Posterior vena cava (tissue), 2 donors: ENCODE measurements at places on chromosomes 5 and 9. TPM values are rescaled to one million over a fixed set of nuclear protein-coding genes. Genes with fewer than 3 reads are reported as not detected.

ACO1 gene
- 35.7 TPM for total RNA-seq

KCNMB1 gene
- total RNA-seq = 61.6 TPM

EIF4E1B gene
- total RNA-seq = not detected

- no peak for DNase-seq
Measured at GRCh38 chr5:55220433-55221185, 6.5 kb downstream of the MCIDAS start.

DNA sequence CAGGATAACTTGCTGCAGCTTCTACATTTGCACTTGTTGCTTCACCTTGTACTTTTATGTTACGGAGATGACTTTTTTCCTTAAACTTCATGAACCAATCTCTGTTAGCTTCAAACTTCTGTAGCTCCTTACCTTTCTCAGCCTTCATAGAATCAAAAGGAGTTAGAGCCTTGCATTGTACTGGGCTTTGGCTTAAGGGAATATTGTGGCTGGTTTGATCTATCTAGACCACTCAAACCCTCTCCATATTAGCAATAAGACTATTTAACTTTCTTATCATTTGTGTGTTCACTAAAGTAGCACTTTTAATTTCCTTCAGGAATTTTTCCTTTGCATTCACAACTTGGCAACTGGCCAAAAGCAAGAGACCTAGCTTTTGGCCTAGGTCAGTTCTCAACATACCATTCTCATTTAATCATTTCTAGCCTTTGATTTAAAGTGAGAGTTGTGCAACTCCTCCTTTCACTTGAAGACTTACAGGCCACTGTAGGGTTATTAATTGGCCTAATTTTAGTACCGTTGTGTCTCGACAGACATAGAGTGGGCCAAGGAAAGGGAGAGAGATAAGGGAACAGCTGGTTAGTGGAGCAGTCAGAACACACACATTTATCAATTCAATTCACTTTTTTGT is 63.7 kb downstream of the SHOC1 start:
- no peak for DNase-seq

GRCh38 chr5:174323878-174324281 is 278.4 kb downstream of the NSG2 start:
- peak; percentile 43 for DNase-seq

UNC5A gene
- total RNA-seq = 0.74 TPM

CDH9 gene
- not detected for total RNA-seq

GRCh38 chr9:89996773-89997172 is 392.0 kb downstream of the GADD45G start:
- no peak for DNase-seq

CBY3 gene
- total RNA-seq = not detected

GRCh38 chr9:133528001-133528875 is 3.5 kb upstream of the MYMK start:
- DNase-seq = no peak

- DNase-seq = no peak
Measured at GRCh38 chr5:172805736-172806255, 28.3 kb upstream of the ERGIC1 start.

SGCD gene
- total RNA-seq = 56.3 TPM

MEGF10 gene
- total RNA-seq = 0.29 TPM

DOCK8 gene
- 20.6 TPM for total RNA-seq

DNA sequence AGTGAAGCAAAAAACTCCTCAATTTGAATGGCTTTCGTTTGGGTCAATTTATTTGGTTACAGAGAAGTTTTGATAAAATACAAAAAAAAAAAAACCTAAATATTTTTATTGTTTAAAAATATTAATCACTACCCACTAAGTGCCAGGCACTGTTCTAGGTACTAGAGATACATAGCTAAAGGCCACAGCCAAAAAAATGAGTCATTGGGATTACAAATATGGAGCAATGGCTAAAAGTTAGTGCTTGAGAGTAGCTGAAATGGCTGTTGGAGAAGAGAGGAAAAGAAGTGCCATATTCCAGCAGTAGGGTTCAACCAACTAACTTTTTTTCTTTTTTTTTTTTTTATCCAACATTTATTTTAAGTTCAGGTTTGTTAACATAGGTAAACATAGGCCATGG is 130.1 kb upstream of the PTGER4 start:
- no peak for DNase-seq

GRCh38 chr9:120714846-120715388 is 647 bp upstream of the MEGF9 start:
- DNase-seq = no peak

PFN3 gene
- total RNA-seq = not detected

- DNase-seq = no peak
Measured at GRCh38 chr5:154273028-154273617, 82.6 kb downstream of the GALNT10 start.

DNA sequence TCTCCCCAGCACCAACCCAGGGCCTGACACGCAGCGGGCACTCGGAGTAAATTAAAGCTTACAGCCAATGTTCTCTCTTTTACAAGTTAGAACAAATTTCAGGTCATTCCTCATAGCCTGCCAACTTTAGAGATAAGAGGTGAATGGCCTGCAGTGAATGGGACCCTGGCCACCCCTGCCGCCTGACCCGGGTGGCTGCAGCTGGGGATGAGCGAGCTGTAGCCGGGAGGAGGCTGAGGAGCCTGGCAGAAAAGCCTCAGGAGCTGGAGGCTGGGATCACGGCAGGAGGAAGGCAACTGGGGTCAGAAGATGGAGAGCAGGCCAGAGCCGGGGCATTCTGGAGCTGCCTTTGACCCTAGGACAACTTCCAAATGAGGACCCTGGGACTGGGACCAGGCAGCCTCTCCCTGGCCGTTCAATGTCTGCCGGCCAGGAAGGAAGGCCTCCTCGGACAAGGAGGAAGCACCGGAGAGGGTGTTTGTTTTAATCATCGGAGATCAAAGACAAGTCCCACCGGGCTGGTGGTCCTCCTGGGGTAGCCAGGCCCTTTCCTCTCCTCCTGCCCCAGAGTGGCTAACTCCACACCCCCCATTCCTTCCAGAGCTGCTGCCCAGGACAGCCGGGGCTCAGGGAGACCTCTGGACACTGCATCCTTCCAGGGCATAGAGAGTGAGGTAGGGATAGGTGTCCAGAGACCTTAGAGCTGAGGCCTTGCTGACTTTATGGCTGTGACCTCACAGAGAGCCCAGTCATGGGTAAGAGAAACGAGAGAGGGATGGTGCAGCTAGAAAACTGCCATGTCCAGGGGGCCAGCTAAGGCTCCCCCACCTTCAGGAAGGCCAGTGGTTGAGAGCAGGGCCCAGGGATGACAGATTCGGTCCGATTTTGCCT is 87.3 kb upstream of the LMX1B start:
- peak; percentile 64 for DNase-seq

IFNK gene
- not detected for total RNA-seq
